GM23248 (cell line): ENCODE measurements at places on chromosomes 7 and 10.

DNA sequence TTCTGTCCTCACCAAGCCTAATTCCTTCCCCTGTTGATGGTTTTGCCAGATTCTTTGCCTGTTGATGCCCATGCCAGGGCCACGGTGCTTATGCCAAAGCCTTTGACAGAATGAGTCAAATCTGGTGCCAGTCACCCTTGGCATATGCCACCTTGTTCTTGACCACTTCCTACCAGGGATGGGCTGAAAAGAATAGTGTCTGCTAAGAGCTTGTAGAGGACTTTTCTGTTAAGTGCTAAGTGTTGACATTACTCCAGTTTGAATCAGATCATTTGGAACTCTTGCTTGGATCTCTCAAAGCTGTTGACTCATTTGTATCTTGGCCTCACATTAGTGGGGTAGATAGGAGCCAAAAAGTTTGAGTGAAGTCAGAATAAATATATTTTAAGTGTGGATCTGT is 661.2 kb downstream of the AUTS2 start:
- DNase-seq = peak; percentile 58
- H3K4me3 ChIP-seq = no peak overlapping the region
- H3K27ac ChIP-seq = no peak overlapping the region

GRCh38 chr7:37659971-37660565 is 23.5 kb upstream of the GPR141 start:
- no peak overlapping the region for H3K27ac ChIP-seq
- no peaks in the 10 kb centered on the region for H3K36me3 ChIP-seq
- no peaks in the 10 kb centered on the region for H3K4me1 ChIP-seq
- H3K27me3 ChIP-seq = no peaks in the 10 kb centered on the region
- DNase-seq = no peak

DNA sequence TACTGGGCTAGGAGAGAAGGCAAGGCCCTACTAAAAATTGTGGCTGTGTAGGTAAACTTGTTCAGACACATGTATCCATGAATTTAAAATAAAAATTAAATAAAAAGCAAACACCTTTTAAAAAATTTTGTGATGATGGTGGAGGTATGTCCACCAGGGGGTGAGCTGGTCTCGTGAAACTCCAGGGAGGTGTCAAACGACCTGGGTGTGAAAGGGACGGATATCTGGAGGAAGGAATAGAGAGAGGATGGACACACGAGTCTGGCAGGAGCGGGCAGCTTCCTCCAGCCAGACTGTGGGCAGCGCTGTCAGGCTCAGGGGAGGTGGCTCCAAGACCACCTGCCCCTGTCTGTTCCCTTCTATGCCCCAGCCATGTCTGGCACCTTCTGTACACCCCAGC is 34.8 kb upstream of the DMBT1 start:
- H3K27me3 ChIP-seq = no peaks in the 10 kb centered on the region; the same call in 1 of the 2 replicates
- DNase-seq = no peak
- H3K36me3 ChIP-seq = no peaks in the 10 kb centered on the region
- no peak overlapping the region for H3K4me3 ChIP-seq

DNA sequence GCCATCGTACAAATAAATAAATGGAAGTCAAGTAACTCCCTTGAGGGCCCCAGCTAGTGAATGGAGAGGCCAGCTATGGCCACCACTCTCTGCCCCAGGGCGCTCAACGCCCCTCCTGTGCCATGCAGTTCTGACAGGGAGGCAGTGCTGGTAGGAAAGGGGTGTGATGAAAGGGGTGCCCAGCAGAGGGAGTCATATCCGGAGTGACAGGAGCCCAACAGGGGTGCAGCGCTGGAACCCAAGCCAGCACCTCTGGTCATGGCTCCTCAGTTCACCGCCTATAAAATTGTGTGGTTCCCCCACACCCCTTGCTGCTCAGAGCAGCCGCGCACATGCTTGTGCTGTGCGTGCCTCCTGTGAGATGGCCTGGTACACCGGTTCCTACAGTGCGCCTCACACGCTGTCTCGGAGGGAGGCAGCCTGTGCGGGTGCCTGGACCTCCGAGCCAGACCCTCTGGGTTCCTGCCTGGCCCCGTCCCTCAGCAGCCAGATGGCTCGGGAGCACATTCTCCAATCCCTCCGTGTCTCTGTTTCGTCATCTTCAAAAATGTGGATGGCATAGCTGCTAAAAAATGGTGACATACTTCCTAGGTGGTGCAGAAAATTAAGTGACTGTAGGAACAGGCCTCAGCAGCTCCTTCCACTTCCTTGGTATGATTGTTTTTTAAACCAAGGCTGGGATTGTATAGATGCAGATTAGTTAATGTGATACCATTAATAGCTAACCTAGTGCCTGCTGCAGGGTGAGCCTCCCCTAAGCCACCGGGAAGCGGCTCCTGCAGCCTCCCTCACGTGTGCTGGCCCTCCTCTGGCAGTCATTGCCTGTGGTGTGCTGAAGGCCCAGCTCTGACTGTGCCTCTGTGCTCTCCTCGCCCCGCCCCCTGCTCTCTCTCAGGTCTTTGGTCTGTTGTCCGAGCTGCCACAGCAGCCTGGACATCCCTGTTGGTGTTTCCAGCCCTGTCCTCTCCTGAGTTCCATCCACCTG is 125.8 kb downstream of the EGFR start:
- no peak overlapping the region for H3K27ac ChIP-seq
- peaks cover 17% of the 10 kb centered on the region for H3K4me1 ChIP-seq
- no peak for DNase-seq
- H3K27me3 ChIP-seq = no peaks in the 10 kb centered on the region
- peaks cover 44% of the 10 kb centered on the region for H3K36me3 ChIP-seq

DNA sequence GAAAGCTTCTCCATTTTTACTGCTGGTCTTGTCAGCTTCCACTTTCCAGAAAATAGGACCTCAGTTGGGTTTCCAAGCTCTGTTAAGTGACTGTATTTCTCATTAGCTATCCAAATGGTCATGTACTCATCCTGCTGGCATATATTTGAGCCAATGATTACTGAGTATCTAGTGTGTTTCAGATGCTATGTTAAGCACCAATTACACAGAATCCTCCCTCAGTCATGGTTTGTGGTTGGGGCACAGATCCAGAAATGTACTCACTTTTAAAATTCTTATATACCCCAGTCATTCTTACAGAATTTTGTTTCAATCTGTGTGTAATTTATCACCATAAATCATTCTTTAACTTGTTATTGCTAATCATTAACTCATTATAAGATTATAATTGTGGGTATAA is 362.3 kb upstream of the MTPN start:
- H3K36me3 ChIP-seq = no peaks in the 10 kb centered on the region
- H3K4me1 ChIP-seq = no peaks in the 10 kb centered on the region
- DNase-seq = peak; percentile 3
- H3K27me3 ChIP-seq = no peaks in the 10 kb centered on the region
- no peak overlapping the region for H3K4me3 ChIP-seq

GRCh38 chr10:26627324-26627723 is 70.2 kb upstream of the PDSS1 start:
- H3K4me1 ChIP-seq = no peaks in the 10 kb centered on the region
- no peaks in the 10 kb centered on the region for H3K36me3 ChIP-seq
- no peak overlapping the region for H3K4me3 ChIP-seq
- H3K27me3 ChIP-seq = peaks cover 29% of the 10 kb centered on the region
- no peak overlapping the region for H3K27ac ChIP-seq

DNA sequence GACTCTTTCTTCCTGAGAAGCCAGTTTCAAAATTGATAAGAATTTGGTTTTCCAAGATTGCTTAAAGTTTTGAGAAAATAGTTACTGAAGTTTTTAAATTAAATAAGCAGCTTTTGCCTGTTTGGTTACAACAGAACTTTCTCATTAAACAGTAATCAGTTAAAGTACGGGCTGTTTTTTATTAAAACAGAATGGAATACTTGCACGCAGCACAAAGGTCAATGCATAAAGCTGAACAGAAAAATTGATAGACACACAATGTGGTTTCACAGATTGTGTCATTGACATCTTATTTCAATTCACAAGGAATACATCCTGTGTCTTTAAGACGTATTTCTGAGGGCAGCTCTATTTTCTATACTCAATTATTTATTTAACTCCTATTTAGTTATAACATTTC is 192.2 kb downstream of the PRKG1 start:
- peaks cover 14% of the 10 kb centered on the region; the same call in 1 of the 2 replicates for H3K4me1 ChIP-seq
- DNase-seq = no peak
- H3K36me3 ChIP-seq = no peaks in the 10 kb centered on the region

DNA sequence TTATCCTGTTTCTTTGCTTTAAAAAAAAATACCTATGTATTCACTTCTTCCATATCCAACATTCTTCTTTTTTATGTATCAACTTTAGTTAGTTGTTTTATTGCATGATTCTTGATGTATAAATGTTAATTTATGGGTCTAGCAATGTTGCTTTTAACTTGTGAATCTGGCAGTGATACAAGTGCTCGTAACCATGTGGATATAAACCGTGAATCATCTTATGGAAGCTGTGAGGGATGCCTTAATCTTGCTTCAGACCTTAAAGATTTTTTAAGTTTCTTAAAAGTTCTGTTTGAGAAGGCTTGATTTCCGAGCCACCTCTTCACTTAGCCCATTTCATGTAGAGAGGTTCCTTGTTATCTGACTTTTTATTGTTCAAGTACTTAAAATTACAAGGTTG is 25.9 kb downstream of the HELLS start:
- no peaks in the 10 kb centered on the region for H3K4me1 ChIP-seq
- DNase-seq = peak; percentile 12
- no peaks in the 10 kb centered on the region for H3K27me3 ChIP-seq
- no peaks in the 10 kb centered on the region for H3K36me3 ChIP-seq
- no peak overlapping the region for H3K27ac ChIP-seq
- H3K4me3 ChIP-seq = no peak overlapping the region

DNA sequence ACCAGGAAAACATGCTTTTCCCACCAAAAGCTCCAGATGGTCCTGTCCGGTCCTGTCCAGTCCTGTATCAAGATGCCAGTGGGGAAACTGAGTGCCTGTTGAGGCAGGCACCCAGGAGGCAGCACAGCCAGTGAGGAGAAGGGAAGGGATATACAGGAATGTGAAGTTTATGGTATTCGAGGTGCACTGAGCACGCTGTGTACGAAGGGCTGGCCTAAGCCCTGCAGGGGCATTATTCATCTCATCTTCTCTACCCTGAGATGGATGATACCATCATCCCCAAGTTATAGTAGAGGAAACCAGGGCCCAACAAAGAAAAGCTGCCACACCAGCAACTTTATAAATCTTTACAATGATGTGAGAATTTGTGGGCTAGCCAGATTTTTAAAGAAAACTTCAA is 23.4 kb upstream of the FXYD4 start:
- H3K27me3 ChIP-seq = peaks cover 5% of the 10 kb centered on the region
- 0 out of 2 replicates have a peak, but pooled peaks cover 2% of the 10 kb centered on the region for H3K4me1 ChIP-seq
- no peaks in the 10 kb centered on the region for H3K36me3 ChIP-seq
- no peak overlapping the region for H3K4me3 ChIP-seq

GRCh38 chr7:107998150-107998549 is 4.8 kb downstream of the LAMB1 start:
- peaks cover 25% of the 10 kb centered on the region for H3K36me3 ChIP-seq
- H3K4me1 ChIP-seq = peaks cover 79% of the 10 kb centered on the region
- H3K4me3 ChIP-seq = peak overlapping the region; percentile 2; the same call in 1 of the 2 replicates
- peak; percentile 27 for DNase-seq

DNA sequence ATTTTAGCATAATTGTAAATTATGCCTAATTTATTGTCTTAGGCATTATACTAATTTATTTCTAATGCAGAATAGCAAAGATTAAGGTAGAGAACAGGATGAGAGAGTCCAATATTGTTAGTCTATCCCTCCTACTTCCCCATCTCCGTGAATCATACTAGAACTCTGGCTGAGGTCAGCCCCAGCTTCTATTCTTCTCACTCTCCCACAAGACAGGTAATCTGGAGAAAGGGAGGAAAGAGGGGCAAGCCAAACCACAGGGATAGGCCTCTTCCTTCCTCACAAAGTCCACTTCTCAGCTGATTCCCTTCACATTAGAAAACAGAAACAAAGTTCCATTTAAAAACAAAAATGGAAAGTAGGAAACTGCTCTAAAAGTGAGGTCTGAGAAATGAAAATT is 117.5 kb upstream of the LAMB4 start:
- no peaks in the 10 kb centered on the region for H3K27me3 ChIP-seq
- no peak for DNase-seq
